ENCODE measurements at places on chromosomes 3 and 15.

- peak; percentile 30 for DNase-seq
Measured at GRCh38 chr15:50803479-50804180, 38.1 kb upstream of the SPPL2A start.

DNA sequence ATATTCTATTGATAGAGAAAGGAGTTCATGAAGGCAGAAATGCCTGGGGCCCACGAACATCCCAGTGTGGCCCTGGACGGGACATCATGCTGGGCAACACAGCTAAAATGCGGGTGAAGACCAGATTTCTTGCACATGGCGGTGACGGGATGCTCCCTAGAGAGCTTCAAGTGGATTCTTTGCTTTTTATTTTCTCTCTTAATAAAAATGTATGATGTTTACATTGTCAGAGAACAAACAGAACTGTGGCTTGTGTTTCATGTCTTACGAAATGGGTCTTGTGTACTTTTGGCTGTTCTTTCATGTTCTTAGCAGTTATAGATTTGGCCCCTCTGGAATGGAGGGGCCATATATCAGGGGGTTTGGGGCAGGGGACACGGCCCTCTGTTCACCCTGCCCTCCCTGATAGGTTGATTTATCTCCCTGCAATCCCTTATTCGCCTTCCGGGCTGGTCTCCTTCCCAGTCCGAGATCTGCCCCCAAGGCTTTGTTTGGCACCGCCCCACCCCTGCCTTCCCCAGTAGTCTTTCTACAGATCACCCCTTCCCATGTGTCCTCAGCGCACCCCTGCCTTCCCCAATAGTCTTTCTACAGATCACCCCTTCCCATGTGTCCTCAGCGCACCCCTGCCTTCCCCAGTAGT lies 68.7 kb upstream of the CGNL1 start:
- DNase-seq = no peak

- DNase-seq = no peak
Measured at GRCh38 chr3:67617518-67617917, 36.9 kb downstream of the SUCLG2 start.

- no peak for DNase-seq
Measured at GRCh38 chr15:88695101-88695500, 56.3 kb downstream of the ISG20 start.

DNA sequence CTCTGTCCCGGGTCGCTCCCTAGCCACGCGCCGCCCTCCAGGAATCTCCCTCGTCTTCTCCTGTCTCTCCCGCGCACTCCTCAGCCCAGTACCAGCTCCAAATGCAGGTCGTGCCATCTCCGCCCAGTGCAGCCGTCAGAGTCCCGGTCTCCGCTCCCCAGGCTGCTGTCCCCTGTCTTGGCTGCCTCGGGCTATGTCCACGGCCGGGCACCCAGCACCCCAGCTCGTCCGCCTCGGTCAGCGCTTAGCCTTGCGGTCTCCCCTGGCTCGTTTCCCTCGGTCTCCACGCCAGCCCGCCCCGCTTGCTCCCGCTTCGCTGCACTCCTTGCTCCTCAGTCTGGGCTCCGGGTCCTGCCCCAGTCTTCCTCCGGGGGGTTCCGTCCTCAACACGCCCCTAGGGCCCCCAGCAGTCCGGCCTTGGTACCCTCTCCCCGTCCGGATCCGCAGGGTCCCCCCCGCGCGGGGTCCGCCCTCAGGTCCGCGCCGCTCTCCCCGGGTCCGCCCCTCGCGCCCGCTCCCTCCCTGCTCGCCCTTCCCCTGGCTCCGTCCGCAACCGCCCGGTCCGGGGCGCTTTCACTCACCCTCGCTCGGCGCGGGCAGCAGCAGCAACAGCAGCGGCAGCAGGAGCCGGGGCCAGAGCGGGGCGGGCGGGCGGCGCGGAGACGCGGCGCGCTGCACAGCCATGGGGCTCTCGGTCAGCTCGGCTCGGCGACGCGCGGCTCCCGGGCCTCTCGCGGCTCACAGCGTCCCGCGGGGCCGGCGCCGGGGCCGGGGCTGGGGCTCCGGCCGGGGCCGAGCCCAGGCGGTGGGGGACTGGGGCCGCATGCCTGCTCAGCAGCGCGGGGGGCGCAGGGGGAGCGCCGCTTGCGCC lies 462 bp downstream of the IGDCC3 start:
- DNase-seq = peak; percentile 59
